ENCODE measurements at places on chromosomes 2 and 18. TPM values are rescaled to one million over a fixed set of nuclear protein-coding genes. Genes with fewer than 3 reads are reported as not detected.

Gene NDUFB3
- total RNA-seq, result 141 TPM

Gene ITGB6
- total RNA-seq, result 0.58 TPM

Gene WNT6
- total RNA-seq, result 0.16 TPM

Gene FASTKD1
- total RNA-seq, result 18.3 TPM

Measured in A549 treated with Mapracorat at 1 μM for 4 hours (cell line).